Epithelial cell of proximal tubule (primary cell): ENCODE measurements at places on chromosomes 7 and 10. TPM values are rescaled to one million over a fixed set of nuclear protein-coding genes. Genes with fewer than 3 reads are reported as not detected.

CHPF2 gene
- 40.1 and 45.6 TPM in 2 replicates for total RNA-seq

ZYX gene
- 117 and 152 TPM in 2 replicates for total RNA-seq

SLC16A12 gene
- total RNA-seq, result 1.2 and 3.7 TPM in 2 replicates

CPXM2 gene
- total RNA-seq, result 1.9 and 2.9 TPM in 2 replicates

PLA2G12B gene
- not detected in 2 replicates for total RNA-seq

SLC13A1 gene
- not detected in 2 replicates for total RNA-seq

SPRN gene
- total RNA-seq, result 0.12 and 0.51 TPM in 2 replicates

CDNF gene
- total RNA-seq, result 0.29 TPM in 1 of 2 replicates, not detected in the other

DMBT1 gene
- total RNA-seq, result not detected in 2 replicates

STEAP1 gene
- 3.4 and 8.0 TPM in 2 replicates for total RNA-seq

PLEKHA1 gene
- total RNA-seq, result 58.5 and 84.6 TPM in 2 replicates

ACSM6 gene
- not detected in 2 replicates for total RNA-seq
